ENCODE measurements at places on chromosomes 4 and X.
A peak's percentile ranks its signal among the peaks of the same experiment; 100 is the strongest.

DNA sequence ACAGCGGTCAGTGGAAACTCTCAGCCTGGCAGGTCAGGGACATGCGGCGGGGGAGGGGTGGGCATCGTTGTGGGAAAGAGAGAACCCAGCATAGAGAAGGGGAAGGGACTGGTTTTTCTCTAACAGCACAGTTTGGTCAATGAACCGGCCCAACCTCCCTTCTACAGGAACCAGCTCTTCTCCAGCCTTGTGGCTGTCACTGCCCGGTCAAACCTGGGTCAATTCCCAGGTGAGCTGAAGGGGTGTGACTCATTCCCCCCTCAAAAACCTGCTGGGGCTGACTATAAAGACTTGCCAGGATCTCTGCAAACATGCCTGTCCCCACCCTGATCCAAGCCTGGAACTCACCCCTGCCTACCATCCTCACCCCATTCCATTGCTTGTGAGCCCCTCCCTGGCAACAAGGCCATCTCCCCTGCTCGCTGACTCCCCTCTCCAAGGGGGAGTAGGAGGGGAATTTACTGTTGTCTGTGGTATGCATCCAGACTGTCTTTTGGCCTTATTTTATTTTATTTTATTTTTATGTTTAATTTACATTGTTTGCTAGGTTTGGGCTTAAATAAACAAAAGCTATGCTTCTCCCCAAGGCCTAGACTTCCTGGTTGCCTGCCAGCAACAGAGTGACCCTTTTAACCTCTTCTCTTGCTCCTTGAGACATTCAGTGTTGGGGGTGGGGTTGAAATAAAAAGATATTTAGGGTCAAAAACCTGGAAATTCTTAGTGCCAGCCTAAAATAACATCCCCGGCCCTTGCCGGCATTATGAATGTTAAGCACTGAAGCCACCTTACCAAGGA, 49.6 kb downstream of the TSC22D3 start:
- no peak for DNase-seq

DNA sequence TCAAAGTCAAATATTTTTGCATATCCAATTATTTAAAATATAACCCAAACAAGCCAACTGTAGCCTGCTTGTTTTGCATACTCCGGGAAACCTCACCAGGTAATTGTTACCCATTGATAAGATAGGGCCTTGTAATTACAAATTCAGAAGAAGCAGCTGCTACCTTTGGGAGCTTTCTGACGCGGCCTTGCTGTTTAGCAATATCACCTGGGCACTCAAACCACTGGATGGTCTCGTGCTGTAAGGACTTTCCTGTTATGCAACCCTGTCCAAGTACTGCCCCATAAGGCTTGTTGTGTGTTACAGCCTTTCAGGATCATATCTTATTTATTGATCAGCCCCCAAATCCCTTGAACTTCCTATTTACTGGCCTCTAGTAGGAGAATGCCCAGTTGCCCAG, 52.1 kb downstream of the HS3ST1 start:
- no peak for DNase-seq

DNA sequence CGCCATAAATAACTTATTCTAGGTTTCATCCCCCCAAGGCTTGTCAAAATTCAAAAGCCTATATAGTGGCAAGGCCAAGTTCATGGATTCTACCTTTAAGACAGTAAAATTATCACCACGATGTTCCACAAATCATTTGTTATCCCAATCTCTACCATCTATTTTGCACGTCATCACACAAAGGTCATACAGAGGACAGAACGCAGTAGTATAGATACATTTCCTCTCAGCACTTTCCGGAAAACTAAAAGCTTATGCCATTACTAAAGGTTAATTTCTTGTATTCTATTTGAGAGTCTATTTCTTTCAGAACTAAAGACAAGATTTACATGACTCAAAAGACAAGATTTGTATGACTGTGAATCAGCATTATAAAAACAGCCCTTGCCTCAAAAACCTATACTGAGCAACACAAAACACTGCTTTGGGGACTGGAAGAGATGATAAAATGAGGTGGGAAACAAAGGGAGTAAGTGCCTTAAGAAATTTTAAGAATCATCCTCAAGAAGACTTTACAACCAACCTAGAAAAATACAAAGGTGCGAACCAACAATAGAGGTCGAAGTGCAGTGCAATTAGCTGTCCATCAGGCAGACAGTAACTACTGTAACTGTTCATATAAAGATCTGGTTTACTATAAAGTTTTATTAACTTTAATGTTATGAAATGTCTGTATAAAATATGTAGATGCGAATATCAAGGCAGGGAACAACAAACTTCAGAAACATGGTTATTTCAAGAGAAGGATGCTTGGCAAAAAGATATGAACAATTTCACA, 7.6 kb downstream of the UBE2D3 start:
- no peak for DNase-seq

- DNase-seq = no peak
Measured at GRCh38 chr4:105025263-105026017, 121.2 kb upstream of the TET2 start.

DNA sequence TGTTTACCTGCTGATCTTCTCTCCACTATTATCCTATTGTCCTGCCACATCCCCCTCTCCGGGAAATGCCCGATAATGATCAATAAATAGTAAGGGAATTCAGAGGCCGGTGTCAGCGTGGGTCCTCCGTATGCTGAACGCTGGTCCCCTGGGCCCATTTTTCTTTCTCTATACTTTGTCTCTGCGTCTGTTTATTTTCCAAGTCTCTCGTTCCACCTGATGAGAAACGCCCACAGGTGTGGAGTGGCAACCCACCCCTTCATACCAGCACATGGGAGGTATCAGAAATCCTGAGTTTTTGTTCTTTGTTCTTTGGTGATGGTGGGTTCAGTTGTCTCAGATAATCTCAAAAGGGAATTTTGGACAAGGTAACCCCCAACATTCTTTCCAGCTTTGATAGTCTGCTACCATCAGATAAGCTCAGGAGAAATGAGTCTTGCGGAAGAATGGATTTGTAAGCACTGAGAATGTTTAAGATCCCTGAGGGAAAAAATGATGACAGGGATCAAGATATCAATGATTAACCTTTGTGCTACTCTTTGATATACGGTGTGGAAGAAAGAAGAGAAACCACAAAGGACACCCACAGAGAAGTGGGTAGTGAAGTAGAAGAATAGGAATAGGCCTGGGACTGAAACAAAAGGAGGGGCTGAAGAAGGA, 117.9 kb downstream of the CEP44 start:
- no peak for DNase-seq

DNA sequence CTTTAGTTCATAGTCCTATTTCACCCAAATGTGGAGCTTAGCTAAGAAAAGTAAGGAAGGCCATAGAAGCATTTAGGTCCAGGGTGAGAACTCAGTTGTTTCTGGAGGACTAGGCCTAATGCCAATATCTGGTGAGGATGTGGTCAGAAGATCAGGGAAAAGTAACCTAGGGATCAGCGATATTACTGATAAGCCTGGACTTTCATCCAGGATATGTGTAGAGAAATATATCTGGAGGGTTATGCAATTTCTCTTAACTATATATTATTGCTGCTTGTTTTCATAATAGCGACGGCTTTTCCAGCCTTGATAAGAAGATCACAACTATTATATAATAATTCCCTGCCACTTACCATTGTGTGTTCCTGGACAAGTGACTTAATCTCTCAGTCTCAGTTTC, 81.1 kb downstream of the FRAS1 start:
- DNase-seq = no peak

- no peak for DNase-seq
Measured at GRCh38 chr4:184590196-184590595, 59.1 kb downstream of the CASP3 start.

- DNase-seq = no peak
Measured at GRCh38 chr4:165765053-165765452, 108.0 kb upstream of the TLL1 start.

GRCh38 chrX:24672701-24673190, 21.0 kb upstream of the POLA1 start:
- DNase-seq = no peak

- no peak for DNase-seq
Measured at GRCh38 chr4:182231496-182231895, 11.7 kb upstream of the TENM3 start.

- DNase-seq = peak; percentile 21
Measured at GRCh38 chr4:78610546-78611214, 59.1 kb downstream of the ANXA3 start.

- no peak for DNase-seq
Measured at GRCh38 chr4:182695842-182696241, 221.3 kb downstream of the DCTD start.

- DNase-seq = no peak
Measured at GRCh38 chr4:6469898-6470501, 2.4 kb downstream of the PPP2R2C start.

DNA sequence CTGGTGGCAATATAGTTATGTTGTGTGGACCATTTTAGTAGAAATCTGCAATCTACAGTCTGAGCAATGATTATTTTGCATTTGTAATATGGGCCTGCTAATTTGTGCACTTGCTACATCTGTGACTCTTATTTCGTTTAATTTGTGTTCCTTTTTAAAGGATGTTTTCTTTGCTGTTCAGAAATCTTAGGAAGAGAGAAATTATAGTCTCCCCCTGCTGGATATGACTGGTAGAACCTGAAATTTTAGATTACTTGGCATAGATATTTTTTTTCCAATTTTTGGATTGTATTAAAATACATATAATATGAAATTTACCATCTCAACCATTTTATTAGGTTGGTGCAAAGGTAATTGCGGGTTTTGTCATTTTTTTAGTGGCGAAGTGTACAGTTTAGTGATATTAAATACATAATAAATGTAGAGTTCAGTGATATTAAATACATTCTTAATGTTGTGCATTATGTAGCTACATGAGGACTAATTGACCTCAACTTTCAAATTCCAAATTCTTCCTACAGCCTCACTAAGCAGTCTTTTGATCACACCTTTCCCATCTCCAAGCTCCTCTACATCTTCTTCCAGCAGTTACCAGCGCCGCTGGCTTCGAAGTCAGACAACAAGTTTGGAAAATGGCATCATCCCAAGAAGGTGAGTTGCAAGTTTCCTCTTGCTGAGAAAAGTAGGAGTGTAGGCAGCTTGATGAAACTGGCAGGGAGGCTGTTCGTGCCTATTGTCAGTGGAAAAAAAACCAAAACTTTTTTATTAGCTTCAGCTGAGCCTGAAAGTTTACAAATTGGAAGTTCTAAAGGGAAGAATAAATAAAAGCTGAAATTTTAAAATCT, 82.2 kb downstream of the FNIP2 start:
- DNase-seq = no peak

DNA sequence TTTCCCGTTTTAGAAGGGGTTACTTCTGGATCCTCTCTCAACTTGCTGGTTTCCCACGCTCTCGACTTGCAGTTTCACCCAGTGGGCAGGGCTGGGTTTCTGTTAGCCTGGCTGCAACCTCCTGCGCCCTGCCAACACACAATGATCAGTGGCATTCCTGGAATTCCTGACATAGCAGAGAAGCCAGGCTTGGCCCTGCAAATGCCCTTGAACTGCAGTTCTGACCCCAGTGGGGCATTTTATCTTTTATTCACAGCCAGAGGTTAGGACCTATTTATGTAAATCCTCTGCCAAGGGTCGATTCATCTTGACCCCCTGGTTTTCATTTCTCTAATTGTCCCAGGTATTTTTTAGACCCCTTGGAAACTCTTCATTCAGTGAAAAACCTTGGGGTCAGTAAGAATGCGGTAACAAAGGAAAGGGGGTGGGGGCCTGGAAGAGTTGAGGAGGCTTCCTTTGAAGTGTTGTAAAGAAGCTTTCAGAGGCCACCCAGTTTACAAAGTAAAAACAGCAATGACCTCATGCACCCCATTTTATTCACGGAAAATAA, 217.6 kb downstream of the ZNF674 start:
- DNase-seq = no peak

DNA sequence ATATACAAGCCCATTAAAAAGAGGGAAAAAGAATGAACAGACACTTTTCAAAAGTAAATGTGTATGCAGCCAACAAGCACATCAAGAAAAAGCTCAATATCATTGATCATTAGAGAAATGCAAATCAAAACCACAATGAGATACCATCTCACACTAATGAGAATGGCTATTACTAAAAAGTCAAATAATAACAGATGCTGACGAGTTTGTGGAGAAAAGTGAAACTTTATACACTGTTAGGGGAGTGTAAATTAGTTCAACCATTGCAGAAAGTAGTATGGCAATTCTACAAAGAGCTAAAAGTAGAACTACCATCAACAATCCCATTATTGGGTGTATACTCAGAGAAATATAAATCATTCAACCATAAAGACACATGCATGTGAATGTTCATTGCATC, 203.0 kb downstream of the ARAP2 start:
- no peak for DNase-seq

DNA sequence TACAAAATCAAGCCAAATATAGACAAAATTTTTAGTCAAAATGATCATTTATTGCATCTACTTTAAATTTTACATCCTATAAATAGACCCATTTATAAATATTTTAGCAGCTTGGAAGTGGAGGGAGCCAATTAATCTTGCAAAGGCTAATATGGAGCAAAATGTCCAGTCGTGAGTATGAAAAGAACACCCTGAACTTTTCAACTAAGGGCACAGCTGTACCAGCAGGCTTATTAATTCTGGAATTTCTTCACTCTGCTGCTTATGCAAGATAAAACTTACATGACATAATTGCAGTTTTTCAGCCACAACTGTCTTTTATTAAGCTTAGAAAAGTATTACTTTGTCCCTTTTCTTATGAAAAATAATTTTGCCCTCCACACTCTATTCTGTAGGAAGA, 22.9 kb upstream of the USP53 start:
- no peak for DNase-seq

DNA sequence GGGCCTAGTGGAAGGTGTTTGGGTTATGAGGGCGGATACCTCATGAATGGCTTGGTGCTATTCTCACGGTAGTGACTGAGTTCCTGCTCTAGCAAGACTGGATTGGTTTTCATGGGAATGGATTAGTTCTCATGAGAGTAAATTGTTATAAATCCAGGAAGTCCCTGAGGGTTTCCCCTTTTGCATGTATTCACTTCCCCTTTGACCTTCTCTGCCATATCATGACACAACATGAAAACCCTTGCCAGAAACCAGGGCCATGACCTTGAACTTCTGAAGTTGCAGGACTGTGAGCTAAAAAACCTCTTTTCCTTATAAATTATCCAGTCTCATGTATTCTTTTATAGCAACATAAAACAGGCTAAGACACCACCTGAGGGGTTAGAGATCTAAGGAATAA, 529.7 kb upstream of the RPS6KA3 start:
- no peak for DNase-seq

GRCh38 chr4:91830681-91831395, 472.9 kb upstream of the GRID2 start:
- DNase-seq = no peak

- no peak for DNase-seq
Measured at GRCh38 chrX:96771486-96771885, 86.8 kb downstream of the DIAPH2 start.

- DNase-seq = no peak
Measured at GRCh38 chr4:15240764-15241163, 187.1 kb upstream of the C1QTNF7 start.

DNA sequence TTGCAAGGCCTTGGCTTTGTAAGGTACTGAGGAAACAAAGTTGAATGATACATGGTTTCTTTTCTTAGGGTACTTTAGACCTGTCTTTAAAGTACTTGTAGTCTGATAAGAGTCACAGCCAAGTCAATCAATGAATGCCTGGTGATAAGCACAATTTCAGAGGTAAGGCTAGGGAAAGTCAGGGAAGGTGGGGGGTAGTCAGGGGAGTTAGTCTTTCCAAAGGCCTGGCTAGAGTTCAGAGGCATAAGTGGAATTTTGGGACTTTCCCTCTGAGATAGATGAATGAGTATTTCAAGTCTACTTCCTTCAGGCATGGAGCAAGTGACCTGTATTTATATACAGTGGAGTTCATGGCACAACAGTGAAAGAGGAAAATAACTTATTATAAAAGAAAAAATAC, 78.3 kb downstream of the SLC4A4 start:
- DNase-seq = no peak

Data from HL-60 (cell line).